ENCODE measurements at places on chromosomes 11 and 22. TPM values are rescaled to one million over a fixed set of nuclear protein-coding genes. Genes with fewer than 3 reads are reported as not detected.

Gene PRR5L
- total RNA-seq = 18.8 TPM

Gene SMTNL1
- total RNA-seq = 0.16 TPM

DNA sequence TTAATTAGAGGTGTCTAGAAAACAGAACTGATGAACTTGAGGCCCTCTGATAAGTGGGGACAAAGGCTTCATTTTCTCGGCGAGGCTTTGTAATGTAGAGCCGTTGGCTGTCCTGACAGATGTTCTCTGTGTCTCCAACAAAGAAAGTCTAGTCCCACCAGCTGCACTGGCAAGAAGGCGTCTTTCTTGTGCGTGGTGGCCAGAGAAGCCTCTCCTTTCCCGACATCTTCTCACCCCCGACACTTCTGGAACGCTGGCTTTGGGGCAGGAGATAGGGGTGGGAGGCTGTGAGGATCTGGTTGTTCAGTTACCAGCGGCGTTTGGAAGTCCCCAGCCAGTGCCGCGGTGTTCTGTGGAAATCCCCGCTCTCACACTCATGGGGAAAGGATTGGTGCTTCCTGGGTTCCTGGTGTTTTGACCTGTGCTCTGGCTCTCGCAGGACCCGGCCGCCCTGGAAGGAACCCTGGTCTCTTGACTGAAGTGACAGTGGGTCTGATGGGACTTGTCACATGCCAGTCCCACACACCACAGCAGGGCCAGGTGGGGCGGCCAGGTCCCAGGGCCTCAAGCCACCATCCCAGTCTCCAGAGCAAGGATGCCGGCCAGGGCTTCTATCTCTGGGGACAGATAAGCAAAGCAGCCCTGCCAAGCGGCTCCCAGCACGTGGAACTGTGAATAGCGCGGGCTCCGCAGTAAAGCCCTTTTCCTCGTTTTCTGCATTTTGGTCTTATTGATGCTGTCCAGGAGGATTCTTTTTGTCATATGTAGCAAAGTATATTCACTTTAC, 23.2 kb downstream of the FADS2 start:
- no peak for DNase-seq

DNA sequence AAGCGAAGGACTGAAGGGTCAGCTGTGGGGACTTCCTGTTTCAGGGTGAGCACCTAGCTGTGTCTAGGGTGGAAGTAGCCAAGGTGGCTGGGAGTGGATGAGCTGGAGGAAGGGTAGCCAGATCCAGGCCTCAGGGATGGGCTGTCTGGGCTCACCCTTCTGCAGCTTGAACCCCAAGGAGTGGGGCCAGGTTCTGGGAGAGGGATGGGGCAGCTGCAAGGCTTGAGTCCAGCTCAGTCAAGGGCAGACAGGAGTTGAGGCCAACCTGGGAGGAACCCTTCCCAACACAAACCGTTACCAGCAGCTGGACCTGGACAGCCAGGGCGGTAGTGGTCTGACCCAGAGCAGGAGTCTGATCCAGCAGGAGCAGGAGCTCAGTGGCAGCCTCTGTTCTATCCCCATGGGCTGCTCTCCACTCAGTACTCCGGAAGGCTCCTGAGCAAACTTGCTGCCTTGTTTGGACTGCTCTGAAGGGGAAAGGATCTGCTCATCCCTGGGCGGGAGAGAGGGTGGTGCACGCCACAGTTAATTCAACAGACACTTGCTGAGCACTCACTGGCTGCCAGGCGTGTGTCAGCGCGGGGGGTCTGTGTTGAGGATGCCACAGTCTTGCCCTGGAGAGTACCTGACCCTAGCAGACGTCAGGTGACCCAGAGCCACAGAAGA, 53.8 kb upstream of the THY1 start:
- no peak for DNase-seq

DNA sequence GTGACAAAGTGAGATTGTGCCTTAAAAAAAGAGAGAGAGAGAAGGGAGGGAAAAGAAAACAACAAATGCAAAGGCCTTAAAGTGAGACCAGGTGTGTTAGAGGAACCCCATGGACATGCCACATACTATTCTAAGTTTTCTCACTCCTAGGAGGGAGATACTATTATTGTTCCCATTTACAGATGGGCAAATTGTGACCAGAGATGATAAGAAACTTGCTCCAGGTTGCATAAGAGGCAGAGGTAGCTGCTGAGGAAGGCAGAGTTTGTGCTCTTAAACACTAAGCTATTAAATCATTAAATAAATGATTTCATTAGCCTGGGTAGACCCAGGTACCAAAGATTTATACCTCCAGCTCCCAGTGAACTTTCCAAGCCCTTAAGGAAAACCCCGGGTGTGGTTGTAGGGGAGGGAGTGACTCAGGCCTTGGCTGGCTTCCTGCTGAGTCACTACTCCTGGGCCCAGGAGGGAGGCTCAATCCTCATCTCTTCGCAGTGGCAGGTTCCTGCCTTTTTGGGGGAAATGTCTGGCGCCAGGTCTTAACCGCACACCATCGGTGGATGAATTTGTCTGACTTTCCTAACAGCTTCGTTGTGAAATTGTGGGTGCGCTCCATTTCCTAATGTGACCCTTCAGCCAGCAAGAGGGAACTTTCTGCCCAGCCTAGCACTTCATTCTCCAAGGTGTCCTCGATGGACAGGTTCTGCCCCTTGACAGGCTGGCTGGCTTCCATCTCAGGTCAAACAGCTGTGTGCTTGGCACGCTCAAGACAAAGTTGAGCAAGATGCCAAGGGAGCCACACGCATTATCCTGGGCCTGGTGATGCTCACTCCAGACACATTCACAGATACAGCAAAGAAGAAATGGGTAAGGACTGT, 33.4 kb upstream of the PTPRJ start:
- DNase-seq = no peak
